ENCODE measurements at places on chromosomes 2 and 18.
A peak's percentile ranks its signal among the peaks of the same experiment; 100 is the strongest.

- no peak for DNase-seq
Measured at GRCh38 chr2:111138839-111139238, 18.1 kb downstream of the BCL2L11 start.

- peak; percentile 84 for DNase-seq
Measured at GRCh38 chr2:233100192-233100998, 40.3 kb downstream of the INPP5D start.

DNA sequence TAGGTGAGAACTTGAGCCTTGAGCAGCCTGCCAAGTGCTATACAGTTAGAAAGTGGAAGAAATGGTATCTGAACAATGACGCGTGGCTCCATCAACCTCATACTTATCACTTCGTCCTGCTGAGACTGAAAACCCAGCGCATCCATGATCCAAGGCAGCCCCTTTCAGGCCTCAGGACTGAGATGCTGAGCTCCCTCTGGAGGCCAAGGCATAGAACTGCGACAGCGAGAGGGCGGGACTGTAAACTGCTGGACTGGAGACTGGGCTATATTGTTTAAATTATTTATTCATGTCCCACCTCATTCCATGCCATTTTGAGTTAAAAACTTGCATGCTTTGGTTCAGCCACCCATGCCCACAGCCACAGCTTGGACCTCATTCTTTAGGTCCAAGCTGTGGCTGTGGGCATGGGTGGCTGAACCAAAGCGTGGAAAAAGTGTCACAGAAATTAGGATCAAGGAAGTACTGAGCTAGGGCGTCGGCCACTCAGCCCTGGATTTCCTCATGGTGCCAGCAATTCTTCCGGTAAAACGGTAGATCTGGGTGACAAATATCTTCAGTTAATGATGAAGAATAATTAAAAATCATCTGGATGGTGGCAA, 195.5 kb downstream of the L3MBTL4 start:
- peak; percentile 9 for DNase-seq

DNA sequence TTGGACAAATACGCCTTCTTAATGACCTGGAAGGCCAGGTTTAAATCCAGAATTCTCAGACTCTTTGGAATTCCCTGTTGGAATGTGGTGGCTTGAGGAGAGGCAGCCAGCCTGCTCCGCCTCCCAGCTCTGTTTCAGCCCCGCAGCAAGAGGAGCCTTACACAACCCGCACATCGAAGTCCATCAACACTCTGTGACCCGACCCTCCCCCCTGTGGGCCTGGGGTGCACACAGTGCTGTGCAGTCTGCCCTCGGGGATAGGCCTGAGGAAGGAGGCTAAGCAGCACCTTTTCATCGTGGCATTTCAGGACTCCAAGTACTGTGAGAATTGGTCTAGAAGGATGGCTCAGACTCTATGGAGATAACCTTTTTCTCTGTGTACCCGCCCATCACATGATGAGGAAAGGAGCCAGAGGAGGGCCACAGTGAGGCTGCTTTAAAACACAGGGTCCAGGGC, 73.7 kb downstream of the GREB1L start:
- no peak for DNase-seq

DNA sequence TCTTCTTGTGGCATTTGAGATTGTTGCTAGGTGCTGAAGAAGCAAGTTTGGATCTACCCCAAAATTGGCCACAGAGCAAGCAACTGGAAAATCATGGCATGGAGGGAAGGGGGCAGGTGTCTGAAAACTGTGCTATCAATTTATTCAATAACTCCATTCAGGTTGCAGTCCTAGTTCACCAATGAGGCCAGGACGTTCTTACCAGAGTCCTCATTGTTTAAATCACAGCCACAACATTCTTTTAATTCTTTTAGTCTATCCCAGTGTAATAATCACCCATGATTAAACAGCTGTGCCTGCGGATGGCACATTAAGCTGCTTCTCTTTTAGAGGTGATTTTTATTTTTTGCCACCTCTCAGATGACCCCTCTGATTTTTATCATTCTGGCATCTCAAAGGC, 103.5 kb downstream of the ANKRD44 start:
- no peak for DNase-seq

DNA sequence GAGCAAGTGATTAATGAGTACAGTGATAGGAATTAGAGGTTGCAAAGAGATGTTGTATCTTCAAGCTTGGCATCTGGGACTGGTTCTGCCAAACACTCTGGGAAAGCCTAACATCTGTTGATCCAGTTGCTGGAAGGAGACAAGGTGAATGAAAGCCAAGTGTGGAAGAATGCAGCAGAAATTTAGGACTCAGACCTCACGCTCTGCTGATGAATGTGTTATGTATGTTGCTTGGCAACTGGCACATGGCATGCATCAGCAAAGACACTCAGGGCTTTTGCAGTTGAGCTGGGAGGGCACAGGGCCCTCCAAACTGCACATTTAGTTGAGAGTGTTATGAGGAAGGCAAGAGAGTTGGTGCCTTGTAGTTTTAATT, 105.5 kb downstream of the COLEC12 start:
- no peak for DNase-seq

DNA sequence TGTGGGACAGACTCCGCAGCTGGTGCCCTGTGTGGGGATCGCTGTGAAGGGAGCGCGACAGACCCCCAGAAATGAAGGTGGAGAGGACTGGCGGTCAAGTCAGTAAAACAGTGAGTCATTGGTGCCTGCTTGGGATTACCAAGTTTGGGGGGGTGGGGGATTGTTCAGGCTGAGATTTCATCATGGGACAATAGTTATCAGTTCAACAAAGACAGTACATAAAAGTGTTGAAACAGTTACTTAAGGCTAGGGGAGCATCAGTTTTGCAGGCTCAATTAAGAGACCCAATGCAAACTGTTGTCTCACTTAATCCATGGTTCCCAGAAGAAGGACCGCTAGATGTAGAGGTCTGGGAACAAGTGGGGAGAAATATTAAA, 42.4 kb upstream of the PDK1 start:
- no peak for DNase-seq

DNA sequence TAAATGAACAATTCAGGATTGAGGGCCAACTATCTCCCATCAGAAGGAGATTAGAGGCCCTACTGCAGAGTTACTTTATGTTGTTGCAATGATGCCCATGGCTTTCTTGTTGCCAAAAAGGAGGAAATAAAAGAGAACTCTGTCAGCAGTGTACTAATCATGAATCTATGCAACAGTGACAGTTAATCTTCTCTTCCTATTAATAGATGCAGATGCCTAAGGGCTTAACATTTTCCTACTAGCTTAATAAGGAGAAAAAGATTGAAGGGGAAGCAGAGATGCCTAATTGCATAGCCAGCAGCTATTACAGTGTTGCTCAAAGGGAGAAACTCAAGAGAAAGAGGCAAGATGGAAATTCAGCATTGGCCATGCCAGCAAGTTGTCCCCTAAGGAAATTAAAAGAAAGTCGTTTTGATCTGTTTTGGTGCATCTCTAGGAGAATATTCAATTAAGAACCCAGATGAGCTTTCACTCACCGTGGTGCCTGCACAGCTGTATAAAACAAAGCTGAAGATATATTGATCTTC, 107.1 kb upstream of the KCNJ3 start:
- no peak for DNase-seq

DNA sequence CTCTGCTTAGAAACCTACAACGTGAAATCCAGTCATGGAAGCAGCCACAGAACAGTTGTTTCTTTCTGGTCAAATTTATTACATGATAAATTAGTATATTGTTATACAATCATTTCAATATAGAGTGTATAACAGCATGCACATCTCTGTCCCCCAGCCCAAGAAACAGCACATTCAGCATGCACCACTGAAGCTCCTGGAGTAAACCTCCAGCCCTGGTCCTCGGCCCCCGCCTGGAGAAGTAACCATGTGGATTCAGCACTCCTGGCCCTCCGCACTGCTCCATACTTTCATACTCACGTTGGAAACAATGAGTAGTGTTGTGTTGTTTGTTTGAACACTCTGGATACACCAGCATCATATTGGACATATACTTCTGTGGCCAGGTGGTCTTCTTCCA, 15.3 kb upstream of the ID2 start:
- DNase-seq: no peak
